ENCODE measurements at places on chromosomes 11 and 22. TPM values are rescaled to one million over a fixed set of nuclear protein-coding genes. Genes with fewer than 3 reads are reported as not detected.

- no peak overlapping the region for H3K27ac ChIP-seq
- H3K27me3 ChIP-seq = no peaks in the 10 kb centered on the region
- DNase-seq = no peak
- no peaks in the 10 kb centered on the region for H3K36me3 ChIP-seq
Observed at GRCh38 chr11:35357923-35358322, 61.4 kb downstream of the SLC1A2 start.

- H3K27me3 ChIP-seq = peaks cover 6% of the 10 kb centered on the region
- H3K4me1 ChIP-seq = peaks cover 7% of the 10 kb centered on the region
- no peak overlapping the region for H3K4me3 ChIP-seq
- DNase-seq = no peak
Observed at GRCh38 chr11:74471668-74472429, 4.5 kb upstream of the KCNE3 start.

GRCh38 chr11:128205796-128206195 lies 381.6 kb downstream of the ETS1 start:
- H3K4me1 ChIP-seq = peaks cover 41% of the 10 kb centered on the region
- no peaks in the 10 kb centered on the region for H3K36me3 ChIP-seq
- H3K4me3 ChIP-seq = no peak overlapping the region
- H3K27ac ChIP-seq = no peak overlapping the region
- H3K27me3 ChIP-seq = no peaks in the 10 kb centered on the region
- no peak for DNase-seq

DNA sequence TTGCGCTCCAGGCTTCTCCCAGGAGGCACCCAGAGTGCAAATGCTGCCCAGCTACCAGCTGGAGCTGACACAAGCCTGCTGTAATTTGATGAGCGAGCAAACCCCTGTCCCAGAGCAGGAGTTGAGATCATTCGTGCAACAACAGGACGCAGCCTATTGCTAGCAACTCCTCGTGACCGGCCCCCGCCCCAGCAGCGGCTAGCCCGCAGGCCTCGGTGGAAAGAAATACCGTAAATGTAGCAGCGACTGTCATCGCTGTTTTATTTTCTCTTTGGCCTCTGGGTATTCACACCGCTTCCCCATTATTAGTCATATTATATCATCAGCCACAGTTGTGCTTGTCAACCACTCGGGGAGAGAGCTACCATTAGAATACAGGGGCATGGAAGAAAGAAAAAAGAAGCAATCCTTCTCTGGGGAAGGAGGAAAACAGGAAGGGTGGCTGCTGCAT lies 59.2 kb upstream of the ATXN10 start:
- no peak overlapping the region for H3K4me3 ChIP-seq
- no peak for DNase-seq
- peaks cover 5% of the 10 kb centered on the region for H3K4me1 ChIP-seq
- H3K27ac ChIP-seq = no peak overlapping the region

DNA sequence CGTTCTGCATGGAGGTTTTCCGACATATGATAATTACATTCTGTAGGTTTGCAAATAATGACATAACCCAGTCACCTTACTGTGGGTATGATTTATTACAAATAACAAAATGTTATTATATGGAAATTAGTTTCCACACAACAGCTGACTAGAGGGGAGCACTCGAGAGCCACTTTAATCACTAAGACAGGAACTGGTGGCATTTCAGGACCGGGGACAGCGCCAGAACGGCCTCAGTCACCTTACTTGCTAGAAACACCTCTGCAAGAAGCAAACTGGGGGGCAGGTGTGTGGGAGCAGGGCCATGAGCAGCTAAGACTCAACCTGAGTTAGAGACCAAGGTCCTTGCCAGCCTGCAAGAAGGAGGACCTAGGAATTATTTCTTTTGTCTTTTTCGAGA lies 199.9 kb downstream of the DSCAML1 start:
- no peak overlapping the region for H3K4me3 ChIP-seq
- no peaks in the 10 kb centered on the region for H3K36me3 ChIP-seq
- no peaks in the 10 kb centered on the region for H3K4me1 ChIP-seq
- peak; percentile 38 for DNase-seq
- H3K27me3 ChIP-seq = no peaks in the 10 kb centered on the region

- no peaks in the 10 kb centered on the region for H3K36me3 ChIP-seq
- DNase-seq = peak; percentile 74
- no peak overlapping the region for H3K27ac ChIP-seq
- H3K4me1 ChIP-seq = peaks cover 23% of the 10 kb centered on the region
- H3K27me3 ChIP-seq = no peaks in the 10 kb centered on the region
- H3K4me3 ChIP-seq = no peak overlapping the region
Observed at GRCh38 chr11:120391292-120391691, 55.1 kb downstream of the ARHGEF12 start.

DNA sequence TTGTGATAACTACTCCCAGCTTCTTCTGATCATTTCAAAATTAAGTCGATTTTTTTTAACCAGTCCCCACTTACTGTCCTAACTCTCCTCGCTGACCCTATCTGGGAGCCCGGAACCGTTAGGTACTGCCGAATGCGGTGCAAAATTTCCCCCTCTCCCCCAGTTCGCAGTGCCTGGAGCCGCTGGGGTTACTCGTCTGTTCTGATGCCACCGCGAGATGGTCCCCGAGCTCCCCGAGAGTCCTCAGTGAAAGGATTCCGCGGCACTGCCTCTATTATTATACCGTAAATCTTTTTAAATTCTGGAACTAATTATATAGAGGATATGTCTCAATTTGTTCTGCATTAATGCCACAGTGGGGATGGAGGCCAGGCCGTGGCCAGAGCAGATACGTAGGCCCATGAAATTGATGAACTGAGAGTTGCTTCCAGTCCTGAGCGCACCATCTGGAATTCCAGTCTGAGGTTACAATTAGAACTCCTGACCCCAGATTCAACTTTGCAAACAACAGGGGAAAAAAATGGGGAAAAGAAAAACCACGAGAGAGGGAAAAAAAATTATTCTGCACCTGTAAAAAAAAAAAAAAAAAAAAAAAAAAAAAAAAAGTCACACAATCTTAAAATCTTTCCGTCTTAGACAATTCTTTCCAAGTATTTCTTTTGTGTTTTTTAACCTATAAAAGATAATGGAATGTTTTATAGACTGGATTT lies 4.3 kb upstream of the WT1 start:
- no peak for DNase-seq
- no peaks in the 10 kb centered on the region for H3K4me1 ChIP-seq
- H3K27me3 ChIP-seq = peaks cover 64% of the 10 kb centered on the region

DNA sequence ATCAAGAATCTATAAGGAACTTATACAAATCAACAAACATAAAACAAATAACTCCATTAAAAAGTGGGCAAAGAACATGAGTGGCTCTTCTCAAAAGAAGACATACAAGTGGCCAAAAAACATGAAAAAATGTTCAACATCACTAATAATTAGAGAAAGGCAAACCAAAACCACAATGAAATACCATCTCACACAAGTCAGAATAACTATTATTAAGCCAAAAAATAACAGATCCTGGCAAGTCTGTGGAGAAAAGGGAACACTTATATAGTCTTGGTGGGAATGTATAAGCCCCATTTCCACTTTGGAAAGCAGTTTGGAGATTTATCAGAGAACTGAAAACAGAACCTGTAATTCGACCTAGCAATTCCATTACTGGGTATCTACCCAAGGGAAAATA lies 921.0 kb downstream of the KCNA4 start:
- H3K4me3 ChIP-seq = no peak overlapping the region
- H3K36me3 ChIP-seq = no peaks in the 10 kb centered on the region
- H3K4me1 ChIP-seq = no peaks in the 10 kb centered on the region
- DNase-seq = no peak
- no peaks in the 10 kb centered on the region for H3K27me3 ChIP-seq

GRCh38 chr11:132072044-132072857 lies 701.8 kb downstream of the NTM start:
- no peaks in the 10 kb centered on the region for H3K27me3 ChIP-seq
- H3K4me3 ChIP-seq = no peak overlapping the region
- H3K4me1 ChIP-seq = peaks cover 32% of the 10 kb centered on the region
- no peaks in the 10 kb centered on the region for H3K36me3 ChIP-seq
- DNase-seq = peak; percentile 96

DNA sequence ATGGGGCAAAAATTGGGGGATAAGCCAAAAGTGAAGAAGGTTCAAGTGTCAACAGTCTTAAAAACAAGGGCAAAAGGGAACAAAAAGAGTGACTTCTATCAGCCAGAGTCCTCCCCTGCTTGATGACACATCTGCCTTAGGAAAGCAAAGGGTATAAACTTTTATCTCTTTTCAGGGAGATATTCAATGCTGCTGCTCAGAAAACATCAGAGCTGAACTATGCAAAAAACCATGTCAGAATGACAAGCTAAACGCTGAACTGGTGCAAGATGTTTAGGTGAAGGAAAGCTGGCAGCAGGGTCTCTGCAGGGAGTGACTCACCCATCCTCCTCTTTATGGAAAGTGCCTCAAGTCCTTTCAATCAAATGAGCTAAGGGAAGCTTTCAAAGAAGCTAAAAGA lies 24.7 kb downstream of the ALG9 start:
- peaks cover 14% of the 10 kb centered on the region for H3K4me1 ChIP-seq
- no peaks in the 10 kb centered on the region for H3K27me3 ChIP-seq
- H3K27ac ChIP-seq = no peak overlapping the region
- H3K4me3 ChIP-seq = no peak overlapping the region

- no peaks in the 10 kb centered on the region for H3K27me3 ChIP-seq
- no peaks in the 10 kb centered on the region for H3K36me3 ChIP-seq
- H3K4me1 ChIP-seq = peaks cover 7% of the 10 kb centered on the region
Observed at GRCh38 chr22:45774001-45774670, 102.5 kb downstream of the ATXN10 start.

DNA sequence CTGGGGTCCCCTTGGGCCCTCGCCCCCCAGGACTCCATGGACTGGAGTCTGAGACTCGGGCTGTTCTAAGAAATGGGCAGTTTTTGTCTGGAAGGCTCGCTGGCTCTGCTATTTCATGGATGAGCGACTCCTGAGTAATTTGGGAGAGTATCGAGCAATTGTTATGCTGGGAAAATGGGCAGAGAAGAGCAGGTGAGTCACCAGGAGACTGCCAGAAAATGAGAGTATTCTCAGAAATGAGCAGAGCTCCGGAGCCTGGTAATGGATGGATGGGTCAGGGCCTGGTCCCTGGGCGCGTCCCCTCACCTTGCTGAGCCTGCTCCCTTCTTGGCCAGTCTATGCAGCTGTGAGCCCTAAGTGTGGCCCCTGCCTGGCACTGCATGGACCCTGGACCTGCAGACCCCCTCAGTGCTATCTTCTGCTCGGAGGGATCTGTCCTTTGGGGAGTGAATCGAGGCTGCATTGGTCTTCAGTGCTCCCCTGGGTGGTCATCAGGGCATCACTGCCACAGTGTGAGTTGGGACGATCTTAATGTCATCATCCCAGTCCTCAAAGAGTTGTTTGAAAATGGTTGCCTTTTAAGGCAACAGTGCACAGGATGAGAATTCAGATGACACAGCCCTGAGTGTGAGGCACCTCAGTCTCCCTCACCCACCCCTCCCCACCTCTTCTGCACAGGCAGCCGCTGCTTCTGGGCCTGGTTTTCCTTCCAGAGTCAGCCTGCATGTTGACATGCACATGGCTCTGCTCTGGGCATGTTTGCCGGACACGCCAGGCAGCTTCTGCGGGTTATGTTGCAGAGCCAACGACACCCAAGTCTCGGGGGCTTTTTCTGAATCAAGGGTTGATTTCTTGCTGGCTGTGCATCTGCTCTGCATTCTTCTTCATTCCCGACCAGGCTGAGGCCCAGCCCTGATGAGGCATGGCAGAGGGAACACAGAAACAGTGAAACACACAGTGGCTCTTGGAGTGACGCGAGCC lies 519.0 kb downstream of the TBC1D22A start:
- no peaks in the 10 kb centered on the region for H3K4me1 ChIP-seq
- no peaks in the 10 kb centered on the region for H3K36me3 ChIP-seq
- no peak overlapping the region for H3K27ac ChIP-seq

- H3K4me1 ChIP-seq = peaks cover 21% of the 10 kb centered on the region
- no peaks in the 10 kb centered on the region for H3K27me3 ChIP-seq
- H3K36me3 ChIP-seq = peaks cover 43% of the 10 kb centered on the region
- no peak for DNase-seq
- H3K27ac ChIP-seq = no peak overlapping the region
Observed at GRCh38 chr22:21933910-21934309, 18.7 kb downstream of the PPM1F start.

GRCh38 chr11:83483808-83484207 lies 197.6 kb upstream of the CCDC90B start:
- no peaks in the 10 kb centered on the region for H3K36me3 ChIP-seq
- no peak for DNase-seq

GRCh38 chr11:33325451-33325850 lies 68.3 kb downstream of the HIPK3 start:
- H3K27ac ChIP-seq = no peak overlapping the region
- no peaks in the 10 kb centered on the region for H3K27me3 ChIP-seq
- DNase-seq = no peak
- H3K4me1 ChIP-seq = no peaks in the 10 kb centered on the region
- H3K36me3 ChIP-seq = no peaks in the 10 kb centered on the region
- H3K4me3 ChIP-seq = no peak overlapping the region

DNA sequence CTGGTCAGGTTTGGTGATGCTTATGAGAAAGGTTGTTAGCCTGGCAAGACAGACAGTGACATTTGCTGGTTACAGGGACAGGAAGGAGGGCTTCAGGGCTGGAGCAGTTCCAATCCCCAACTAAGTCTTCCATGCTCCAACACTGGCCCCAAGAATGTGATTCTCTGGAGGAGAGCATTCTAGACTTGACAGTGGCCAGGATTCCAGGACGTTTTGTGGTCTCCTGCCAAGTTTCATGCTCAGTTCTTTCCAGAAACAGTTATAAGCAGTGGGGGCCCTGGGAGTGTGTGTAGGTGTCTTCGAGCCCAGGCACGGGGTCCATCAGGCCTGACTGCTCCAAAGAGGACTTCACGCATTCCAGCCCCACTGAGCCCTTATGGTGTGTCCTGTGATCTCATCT lies 8.9 kb upstream of the GRK3 start:
- H3K36me3 ChIP-seq = no peaks in the 10 kb centered on the region
- no peak for DNase-seq
- H3K4me1 ChIP-seq = no peaks in the 10 kb centered on the region

DNA sequence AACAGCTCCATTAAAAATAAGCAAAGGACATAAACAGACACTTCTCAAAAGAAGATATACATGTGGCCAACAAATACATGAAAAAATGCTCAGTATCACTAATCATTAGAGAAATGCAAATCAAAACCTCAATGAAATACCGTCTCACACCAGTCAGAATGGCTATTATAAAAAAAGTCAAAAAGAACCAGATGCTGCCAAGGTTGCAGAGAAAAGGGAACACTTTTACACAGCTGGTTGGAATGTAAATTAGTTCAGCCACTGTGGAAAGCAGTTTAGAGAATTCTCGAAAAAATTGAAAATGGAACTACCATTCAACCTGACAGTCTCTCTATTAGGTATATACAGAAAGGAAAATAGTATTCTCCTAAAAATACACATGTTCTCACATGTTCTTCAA lies 102.4 kb upstream of the FIBIN start:
- DNase-seq = no peak
- no peak overlapping the region for H3K4me3 ChIP-seq
- H3K27ac ChIP-seq = no peak overlapping the region
- no peaks in the 10 kb centered on the region for H3K27me3 ChIP-seq

Gene PRDM10
- 10.2 TPM for total RNA-seq

Gene TSPAN18
- total RNA-seq = 65.3 TPM

Gene DEFB131B
- total RNA-seq = not detected

Gene CD3G
- not detected for total RNA-seq

Gene GRIA4
- not detected for total RNA-seq

Gene C22orf31
- total RNA-seq = not detected

Gene C22orf42
- total RNA-seq = not detected

Data from endothelial cell of umbilical vein (primary cell).